CD4-positive, alpha-beta T cell treated with Interleukin-6 for 4 hours (primary cell): ENCODE measurements at places on chromosomes 4 and X.

DNA sequence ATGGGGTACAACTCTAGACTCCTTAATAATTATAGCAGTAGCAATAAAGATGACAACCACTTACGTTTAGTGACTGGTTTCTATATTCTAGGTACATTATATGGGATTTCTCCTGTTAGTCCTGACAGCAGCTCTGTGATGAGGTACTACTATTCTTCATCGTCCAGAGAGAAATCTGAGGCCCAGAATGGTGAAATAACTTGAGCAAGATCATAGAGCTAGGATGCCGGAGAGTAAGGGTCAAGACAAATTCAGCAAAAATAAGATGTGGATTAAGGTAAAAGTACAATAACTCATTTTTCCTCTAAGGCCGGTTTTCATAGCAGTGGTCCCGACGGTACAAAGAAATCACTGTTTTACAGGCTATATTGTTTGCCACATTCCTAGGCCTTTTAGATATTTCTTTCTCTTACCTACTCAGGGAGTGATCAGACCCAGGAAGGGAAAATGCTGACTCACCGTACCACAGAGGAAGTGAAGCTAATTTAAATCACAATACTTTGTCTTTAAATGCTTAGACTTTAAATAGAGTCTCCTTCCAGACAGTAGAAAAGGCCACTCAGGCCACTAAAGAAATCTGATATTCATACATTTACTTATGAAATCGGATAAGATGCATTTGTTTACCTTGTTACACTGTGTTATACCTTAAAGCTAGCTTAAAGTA is 2023.0 kb upstream of the AGA start:
- no peak for DNase-seq

DNA sequence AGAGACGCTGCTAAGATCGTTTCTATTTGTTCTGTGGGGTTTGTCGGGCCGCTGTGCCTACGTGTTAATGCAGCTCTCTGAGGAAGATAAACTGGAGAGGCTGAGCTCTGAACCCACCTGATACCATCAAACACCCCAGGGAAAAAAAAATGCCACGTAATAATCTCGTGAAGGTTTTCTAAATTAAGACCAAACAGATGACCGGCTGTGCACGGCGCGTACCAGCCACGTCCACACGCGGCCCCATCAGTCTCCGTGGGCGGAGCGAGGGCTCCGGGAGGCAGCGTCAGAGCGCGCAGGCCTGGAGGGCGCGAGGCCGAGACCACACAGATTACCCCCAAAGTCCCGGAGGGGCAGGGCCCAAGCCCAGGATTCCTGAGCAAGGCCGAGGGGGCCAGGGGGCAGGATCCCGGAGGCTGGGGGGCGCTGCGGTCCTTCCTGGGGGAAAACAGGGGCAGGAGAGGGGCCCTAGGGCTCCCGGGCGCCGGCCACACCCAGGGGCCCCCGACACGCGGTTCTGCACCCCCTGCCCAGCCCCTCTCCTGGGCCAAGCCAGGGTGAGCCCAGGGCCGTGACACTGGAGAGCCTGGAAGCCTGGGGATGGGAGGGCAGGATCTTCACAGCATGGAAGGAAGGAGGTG is 91.9 kb downstream of the FAM53A start:
- DNase-seq: no peak

- DNase-seq: no peak
Observed at GRCh38 chr4:168264903-168265302, 53.6 kb downstream of the DDX60 start.

GRCh38 chr4:1770791-1771231 is 22.3 kb upstream of the FGFR3 start:
- no peak for DNase-seq

- no peak for DNase-seq
Observed at GRCh38 chr4:139153411-139154133, 23.4 kb downstream of the ELF2 start.

GRCh38 chrX:116282751-116283150 is 112.2 kb downstream of the AGTR2 start:
- DNase-seq: no peak

GRCh38 chr4:139740531-139741041 is 75.0 kb downstream of the MGST2 start:
- no peak for DNase-seq

- no peak for DNase-seq
Observed at GRCh38 chr4:85446141-85446861, 28.6 kb upstream of the ARHGAP24 start.

- no peak for DNase-seq
Observed at GRCh38 chrX:149272690-149273463, 232.2 kb downstream of the IDS start.

GRCh38 chr4:74845834-74846233 is 51.5 kb upstream of the BTC start:
- DNase-seq: no peak

DNA sequence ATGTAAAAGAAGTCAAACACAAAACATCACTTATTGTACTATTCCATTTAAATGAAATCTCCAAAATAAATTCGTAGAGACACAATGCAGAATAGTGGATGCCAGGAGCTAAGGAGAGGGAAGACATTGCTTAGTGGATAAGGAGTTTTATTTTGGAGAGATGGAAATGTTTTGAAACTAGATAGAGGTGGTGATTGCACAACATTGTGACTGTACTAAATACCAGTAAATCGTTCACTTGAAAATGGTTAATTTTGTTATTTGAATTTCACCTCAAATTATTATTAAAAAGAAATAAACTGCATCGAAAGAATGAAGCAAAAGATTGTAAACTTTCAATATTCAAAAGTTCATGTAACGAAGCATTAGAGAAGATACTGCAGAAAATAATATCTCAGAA is 9.7 kb upstream of the ACSL4 start:
- DNase-seq: no peak

GRCh38 chrX:149491812-149492211 is 13.3 kb downstream of the IDS start:
- no peak for DNase-seq

DNA sequence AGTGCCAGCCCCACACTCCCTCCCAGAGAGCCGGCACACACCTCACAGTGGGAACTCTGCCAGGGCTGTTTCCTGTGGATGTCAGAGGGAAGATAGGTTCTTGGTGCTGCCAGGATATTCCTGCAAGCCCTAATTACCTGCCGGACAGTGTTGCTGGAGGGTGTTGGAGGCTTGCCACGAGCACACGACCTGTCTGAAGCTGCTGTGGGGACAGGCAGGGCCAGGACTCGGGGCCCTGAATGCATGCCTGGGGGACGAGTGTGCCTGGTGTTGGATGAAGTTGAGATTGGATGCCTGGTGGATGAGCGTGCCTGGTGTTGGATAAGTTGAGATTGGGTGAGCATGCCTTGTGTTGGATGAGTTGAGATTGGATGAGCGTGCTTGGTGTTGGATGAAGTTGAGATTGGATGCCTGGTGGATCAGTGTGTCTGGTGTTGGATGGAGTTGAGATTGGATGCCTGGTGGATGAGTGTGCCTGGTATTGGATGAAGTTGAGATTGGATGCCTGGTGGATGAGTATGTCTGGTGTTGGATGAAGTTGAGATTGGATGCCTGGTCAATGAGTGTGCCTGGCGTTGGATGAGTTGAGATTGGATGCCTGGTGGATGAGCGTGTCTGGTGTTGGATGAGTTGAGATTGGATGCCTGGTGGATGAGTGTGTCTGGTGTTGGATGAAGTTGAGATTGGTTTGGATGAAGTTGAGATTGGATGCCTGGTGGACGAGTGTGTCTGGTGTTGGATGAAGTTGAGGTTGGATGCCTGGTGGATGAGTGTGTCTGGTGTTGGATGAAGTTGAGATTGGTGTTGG is 23.2 kb upstream of the UVSSA start:
- DNase-seq: no peak

- no peak for DNase-seq
Observed at GRCh38 chrX:103431316-103431715, 55.0 kb downstream of the BEX3 start.

GRCh38 chrX:103488332-103488731 is 31.0 kb downstream of the RAB40A start:
- DNase-seq: no peak

- no peak for DNase-seq
Observed at GRCh38 chrX:118751950-118752783, 24.8 kb downstream of the IL13RA1 start.

DNA sequence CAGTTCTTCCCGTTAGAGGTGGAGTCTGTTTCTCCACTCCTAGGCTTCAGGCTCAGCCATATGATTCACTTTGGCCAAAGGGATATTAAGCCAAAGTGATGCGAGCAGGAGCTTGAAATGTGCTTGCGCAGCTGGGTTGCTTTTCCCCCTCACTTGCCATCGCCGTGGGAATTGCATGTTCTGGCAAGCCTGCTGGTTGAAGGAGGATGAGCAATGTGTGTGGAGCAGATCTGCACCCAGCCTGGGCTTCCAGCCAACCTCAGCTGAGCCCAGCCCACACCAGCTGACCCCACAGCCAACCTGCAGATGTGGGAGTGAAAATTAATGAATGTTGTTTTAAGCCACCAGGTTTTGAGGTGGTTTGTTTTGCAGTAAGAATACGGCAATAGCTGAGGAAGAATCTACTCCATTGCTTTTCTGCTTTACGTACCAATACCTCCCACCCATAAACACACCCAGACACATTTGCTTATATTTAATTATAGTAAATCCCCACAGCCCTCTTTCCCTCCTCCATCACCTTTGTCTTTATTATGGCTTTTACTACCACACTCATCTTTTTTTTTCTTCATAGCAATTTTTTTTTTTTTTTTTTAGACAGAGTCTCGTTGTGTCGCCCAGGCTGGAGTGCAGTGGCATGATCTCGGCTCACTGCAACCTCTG is 132.8 kb upstream of the FUNDC1 start:
- no peak for DNase-seq

GRCh38 chr4:22978656-22979055 is 285.9 kb downstream of the GBA3 start:
- no peak for DNase-seq

- no peak for DNase-seq
Observed at GRCh38 chr4:107561481-107561880, 158.6 kb downstream of the PAPSS1 start.

- DNase-seq: no peak
Observed at GRCh38 chr4:158964728-158965124, 138.2 kb upstream of the RAPGEF2 start.

DNA sequence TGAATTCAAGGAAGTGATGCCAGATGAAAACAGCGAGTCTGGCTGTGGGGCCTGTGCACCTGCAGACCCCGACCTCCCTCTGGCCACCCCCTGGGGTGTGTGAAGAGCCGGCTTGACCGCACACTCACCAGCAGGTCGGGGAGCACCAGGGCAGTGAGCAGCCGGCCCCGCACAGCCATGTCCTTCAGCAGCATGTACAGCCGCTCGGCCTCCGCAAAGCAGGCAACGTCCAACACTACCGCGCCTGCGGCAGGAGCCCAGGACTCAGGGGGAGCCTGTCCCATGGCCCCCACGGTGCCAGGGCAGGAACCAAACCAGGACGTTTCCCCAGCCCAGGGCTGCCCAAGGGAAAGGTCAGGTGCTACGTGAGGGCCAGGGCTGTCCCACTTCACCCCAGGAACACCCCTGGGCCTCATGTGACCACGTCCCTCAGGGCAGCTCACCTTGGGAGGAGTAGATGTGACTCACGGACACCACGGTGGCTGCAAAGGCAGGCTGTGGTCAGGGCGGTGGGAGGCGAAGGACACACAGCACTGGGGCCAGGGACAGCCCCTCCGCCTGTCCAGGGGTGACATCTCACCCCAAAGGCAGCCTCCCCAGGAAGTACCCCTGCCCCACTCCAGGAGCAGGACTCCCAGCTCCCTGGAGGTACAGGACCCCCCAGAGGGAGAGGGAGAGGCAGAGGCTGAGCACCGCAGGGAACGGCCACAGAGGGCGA is 8.2 kb downstream of the DGKQ start:
- DNase-seq: no peak

DNA sequence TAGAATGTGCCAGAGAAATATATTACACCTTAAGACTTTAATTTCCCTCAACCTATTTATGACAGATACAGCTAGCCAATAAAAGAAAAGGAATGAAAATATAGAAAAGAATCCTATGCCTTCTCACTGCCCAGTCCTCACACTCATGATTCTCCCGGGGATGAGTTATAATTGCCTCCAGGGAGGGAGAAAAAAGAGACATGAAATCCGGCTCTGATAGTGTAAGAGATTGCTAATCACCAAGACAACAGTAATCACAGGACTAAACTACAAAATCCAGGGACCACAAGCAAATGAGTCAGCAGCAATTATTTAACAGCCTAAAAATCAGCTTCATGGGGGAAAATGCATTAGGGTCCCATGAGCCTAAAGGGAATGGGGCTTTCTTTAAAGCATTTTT is 95.9 kb upstream of the DUSP21 start:
- DNase-seq: no peak

- DNase-seq: no peak
Observed at GRCh38 chr4:105902550-105903262, 7.4 kb downstream of the NPNT start.

DNA sequence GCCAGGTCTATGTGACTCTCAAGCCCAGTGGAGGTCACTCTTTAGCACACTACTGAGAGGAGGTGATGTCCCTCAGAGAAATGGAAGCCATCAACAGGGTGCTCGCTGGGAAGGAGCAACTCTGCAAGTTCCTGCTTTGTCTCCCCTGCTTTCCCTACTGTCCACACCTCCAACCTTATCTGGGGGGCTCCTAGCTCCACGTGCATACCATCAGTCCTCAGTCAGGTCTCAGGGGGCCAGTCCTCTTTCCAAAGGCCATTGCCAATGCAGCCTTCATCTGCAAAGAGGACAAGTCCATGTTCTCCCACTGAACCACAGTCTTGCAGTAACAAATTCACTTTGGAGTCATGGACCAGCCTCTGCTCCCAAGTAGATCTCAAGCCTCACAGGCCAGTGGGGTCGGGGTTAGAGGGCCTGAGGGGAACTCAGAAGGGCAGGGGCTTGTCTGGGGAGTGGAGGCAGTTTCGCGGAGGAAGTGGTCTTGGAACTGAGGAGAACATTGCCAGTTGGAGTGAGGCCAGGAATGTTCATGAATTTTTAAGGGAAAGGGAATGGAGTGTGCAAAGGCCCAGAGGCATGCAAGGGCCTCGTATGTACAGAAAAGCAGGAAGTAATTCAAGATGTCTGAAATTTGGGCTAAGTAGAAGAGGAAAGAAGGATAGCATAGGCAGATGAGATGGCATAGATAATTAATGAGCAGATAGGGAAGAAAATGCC is 8.9 kb downstream of the RTL5 start:
- DNase-seq: no peak

DNA sequence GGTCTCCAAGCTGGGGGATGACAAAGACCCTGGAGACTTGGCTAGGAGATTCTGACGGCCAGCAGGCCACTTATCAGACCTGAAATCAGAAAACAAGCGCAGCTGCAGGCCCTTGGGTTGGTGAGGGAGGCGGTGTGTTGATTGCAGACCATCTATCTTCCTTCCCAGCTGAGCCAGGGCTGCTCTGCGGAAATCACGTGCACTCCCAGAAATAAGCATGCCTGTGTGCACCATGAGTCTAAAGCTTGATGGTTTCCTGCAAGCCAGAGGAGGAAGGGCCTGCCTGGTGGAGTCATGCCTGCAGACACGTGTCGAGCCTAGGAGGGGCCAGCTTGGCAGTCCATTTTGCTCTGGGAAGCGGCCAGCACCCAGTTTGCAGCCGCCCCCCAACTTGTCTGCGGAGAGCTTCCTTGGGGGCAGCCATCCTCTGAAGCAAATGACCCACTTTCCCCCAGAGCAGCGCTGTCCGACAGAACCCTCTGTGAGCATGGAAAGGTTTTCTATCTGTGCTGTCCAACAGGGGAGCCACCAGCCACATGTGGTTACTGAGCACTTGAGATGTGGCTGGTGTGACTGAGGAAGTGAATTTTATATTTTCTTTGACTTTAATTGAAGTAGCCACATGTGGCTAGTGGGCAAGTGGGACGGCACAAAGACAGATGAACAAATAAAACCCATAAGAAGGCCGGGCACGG is 175.7 kb upstream of the BCOR start:
- DNase-seq: peak; percentile 12

- no peak for DNase-seq
Observed at GRCh38 chr4:183971929-183972490, 66.9 kb downstream of the STOX2 start.

- DNase-seq: no peak
Observed at GRCh38 chr4:111986095-111986494, 159.2 kb upstream of the FAM241A start.
